ENCODE measurements at places on chromosomes 3 and 15.

GRCh38 chr3:100436951-100437350 lies 35.6 kb downstream of the LNP1 start:
- DNase-seq, result no peak

- no peak for DNase-seq
Observed at GRCh38 chr15:78101423-78102105, 9.2 kb downstream of the SH2D7 start.

DNA sequence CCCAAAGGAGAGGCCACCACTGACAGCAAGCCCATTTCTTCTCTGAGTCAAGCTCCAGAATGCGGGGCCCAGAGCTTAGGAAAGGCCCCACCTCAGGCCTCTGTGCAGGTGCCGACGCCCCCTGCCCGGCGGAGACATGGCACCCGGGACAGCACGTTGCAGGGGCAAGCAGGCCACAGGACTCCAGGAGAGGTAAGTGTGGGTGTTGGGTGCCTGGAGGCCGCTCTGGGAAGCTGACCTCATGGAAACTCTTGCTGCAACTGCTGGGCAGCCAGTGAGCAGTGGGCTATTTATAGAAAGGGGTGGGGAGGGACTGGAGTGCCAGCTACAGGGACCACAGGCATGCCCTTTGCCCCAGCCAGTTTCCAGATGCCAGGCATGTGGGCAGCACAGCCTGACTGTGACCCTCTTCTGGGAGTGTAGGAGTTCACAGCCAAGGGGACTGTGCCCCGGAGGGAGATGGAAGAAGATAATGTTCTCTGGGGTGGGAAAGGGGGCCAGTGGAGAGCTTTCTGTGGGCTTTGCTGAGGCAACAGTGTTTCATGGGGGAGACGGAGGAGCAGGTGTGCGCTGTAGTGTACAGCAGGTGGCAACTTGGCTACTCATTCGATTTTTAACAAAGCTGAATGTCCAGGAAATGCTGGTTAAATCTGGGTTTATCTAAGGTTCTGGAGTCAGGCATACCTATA lies 23.7 kb downstream of the ALPK3 start:
- no peak for DNase-seq

GRCh38 chr3:184756151-184757021 lies 44.5 kb upstream of the MAGEF1 start:
- DNase-seq, result no peak

- peak; percentile 65 for DNase-seq
Observed at GRCh38 chr3:126083913-126084767, at the start of gene SLC41A3. Gene SLC41A3, minus strand, starts transcription at chr3:126084124. Its CDS starts 15,905 bp downstream, at chr3:126068219.

GRCh38 chr3:48271763-48272498 lies 31.0 kb downstream of the ZNF589 start:
- no peak for DNase-seq

DNA sequence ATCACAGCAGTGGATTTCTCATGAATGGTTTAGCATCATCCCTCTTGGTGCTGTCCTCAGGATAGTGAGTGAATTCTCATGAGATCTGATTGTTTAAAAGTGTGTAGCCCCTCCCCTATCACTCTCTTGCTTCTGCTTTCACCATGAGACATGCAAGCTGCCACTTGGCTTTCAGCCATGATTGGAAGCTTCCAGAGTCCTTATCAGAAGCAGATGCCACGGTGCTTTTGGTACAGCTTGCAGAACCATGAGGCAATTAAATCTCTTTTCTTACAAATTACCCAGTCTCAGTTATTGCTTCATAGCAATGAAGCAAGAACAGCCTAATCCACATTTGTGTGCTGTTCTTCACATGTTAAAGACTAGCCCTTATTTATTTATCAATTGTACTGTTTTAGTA lies 495.2 kb upstream of the EPHA6 start:
- DNase-seq, result no peak

GRCh38 chr3:16801223-16801622 lies 83.5 kb upstream of the PLCL2 start:
- no peak for DNase-seq

DNA sequence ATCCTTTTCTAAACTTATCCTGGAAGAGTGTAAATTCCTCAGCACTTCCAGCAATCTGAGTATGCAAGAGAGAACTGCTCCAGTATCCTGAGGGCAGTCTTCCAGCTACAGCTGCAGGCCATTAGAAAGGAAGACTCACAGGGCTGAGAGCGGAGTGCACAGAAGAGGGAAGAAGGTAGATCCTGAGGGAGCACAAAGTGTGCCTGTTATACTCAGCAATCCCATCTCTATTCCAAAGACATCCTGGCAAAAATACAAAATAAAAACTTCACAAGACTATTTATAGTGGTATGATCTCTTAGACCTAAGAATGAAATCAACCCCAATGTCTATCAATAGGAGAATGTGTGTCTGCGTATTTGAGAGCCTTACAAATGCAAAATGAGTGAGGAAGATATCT lies 292.0 kb downstream of the ZIC1 start:
- DNase-seq, result no peak

- DNase-seq, result no peak
Observed at GRCh38 chr3:171526146-171526545, 65.9 kb upstream of the TNIK start.

GRCh38 chr3:138799822-138800221 lies 34.9 kb downstream of the PIK3CB start:
- DNase-seq, result no peak

DNA sequence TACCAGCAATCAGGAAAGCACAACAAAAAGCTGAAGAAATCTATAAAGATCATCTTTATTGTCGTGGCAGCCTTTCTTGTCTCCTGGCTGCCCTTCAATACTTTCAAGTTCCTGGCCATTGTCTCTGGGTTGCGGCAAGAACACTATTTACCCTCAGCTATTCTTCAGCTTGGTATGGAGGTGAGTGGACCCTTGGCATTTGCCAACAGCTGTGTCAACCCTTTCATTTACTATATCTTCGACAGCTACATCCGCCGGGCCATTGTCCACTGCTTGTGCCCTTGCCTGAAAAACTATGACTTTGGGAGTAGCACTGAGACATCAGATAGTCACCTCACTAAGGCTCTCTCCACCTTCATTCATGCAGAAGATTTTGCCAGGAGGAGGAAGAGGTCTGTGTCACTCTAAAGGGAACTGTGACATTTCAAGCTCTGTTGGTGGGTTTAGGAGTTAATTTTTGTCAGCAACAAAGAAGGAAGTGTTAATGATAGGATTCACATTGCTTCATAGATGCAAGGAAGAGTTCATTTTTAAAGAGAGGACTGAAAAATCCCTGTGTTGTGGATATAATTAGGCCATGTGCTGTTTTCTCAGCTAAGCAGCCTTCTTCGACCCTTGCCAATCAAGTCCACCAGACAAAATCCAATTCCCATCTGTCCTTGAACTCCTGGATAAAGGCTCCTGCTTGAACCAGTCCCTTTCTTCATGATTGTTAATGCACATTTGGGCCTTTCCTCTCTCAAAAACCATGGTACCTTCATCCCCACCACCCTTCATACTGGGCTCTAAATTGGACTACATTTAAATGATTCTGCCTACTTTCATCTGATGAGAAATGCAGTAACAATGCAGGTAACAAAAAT lies 1.2 kb downstream of the GPR15 start:
- no peak for DNase-seq

DNA sequence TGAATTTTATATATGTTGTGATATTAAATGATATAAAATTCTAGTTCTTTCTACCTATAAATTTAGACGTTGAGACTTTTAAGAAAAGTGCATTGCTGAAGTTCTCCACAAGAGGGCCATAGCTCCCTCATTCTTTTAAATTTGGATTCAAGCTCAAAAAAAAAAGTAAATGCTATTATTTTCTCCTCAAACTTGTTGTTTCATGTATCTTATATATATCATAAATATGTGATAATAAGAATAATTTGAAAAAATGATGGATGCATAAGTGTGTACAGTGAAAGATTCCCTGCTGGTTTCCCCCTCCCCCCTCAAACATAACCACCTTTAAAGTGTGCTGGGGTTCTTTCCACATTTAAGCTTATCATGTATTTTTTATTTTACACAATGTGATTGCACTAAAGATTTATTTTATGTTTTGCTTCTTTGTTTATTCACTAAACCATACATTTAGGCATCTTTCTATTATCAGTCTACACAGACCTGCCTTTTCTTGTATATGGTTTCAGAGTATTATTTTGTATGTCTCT lies 769.4 kb upstream of the GOLIM4 start:
- no peak for DNase-seq

GRCh38 chr3:151638555-151639417 lies 94.9 kb upstream of the AADACL2 start:
- DNase-seq, result no peak

GRCh38 chr3:163011596-163011995 lies 1515.0 kb downstream of the OTOL1 start:
- no peak for DNase-seq

DNA sequence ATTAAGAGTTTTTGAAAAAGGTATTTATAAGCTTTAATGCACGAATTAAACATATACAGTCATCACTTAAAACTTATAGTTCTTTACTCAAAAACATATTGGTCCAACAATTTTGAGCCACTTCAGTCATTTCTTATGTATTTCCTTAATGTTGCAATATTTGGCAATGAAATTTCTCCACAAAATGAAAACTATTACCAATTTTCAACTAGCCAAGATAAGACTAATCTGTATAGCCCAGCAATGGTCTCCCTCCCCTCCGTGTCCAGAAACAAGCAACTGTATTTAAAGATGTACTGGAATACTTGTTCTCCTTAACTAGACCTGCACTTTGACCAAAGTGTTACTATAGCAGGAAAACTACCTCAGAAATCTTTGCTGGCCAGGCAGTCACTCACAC lies 9.2 kb downstream of the ARF4 start:
- no peak for DNase-seq
